ENCODE measurements at places on chromosomes 6 and 20.

GRCh38 chr6:11683871-11684270 is 94.7 kb downstream of the ADTRP start:
- DNase-seq, result no peak

GRCh38 chr20:16313917-16314316 is 259.3 kb downstream of the KIF16B start:
- DNase-seq, result no peak

DNA sequence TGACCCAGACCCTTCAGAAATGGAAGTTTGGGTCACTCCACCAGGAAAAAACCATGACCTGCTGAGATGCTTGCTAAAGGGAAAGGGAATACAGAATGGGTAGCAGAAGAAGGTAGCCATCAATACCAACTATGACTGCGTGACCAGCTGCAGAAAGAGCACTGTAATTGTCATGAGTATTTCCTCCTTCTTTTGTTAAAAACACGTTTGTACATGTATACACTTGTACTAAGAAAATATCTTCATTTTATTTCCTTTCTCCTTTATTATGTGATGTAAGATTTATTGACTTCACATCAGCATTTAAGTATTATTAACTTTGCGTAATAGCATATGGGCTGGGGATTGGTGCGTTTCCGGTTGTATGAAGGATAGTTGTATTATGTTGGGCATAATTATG is 12.6 kb upstream of the MUC21 start:
- DNase-seq, result no peak

DNA sequence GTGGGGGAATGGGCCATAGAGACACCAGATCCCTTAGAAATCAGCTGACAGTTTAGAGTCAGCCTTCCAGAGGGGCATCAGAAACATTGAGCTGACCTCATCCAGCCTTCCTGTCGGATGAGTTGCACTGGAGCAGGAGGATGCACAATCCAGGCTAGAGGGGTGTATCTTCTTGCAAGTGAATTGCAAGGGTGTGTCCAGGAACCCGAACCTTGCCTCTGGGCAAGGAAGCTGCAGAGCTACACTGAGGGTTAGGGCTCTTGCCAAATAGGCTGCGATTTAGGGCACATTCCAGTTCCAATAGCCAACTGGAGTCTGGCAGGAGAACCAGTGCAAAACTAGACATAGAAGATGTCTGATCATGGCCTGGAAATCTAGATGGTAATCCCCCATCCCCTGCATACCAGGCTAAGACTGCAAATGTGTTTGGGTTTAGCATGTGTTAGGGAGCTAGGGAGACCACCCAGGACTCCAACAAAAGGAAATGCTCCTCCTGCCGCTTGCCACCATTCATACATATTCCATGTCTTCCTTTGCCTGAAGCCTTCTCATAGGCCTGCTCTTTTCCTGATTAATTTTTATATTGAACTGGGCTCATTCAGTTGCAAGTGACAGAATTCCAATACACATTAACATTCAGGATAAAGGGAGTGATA is 6.3 kb upstream of the UTRN start:
- DNase-seq, result no peak

GRCh38 chr6:155813548-155813947 is 357.9 kb upstream of the NOX3 start:
- no peak for DNase-seq

DNA sequence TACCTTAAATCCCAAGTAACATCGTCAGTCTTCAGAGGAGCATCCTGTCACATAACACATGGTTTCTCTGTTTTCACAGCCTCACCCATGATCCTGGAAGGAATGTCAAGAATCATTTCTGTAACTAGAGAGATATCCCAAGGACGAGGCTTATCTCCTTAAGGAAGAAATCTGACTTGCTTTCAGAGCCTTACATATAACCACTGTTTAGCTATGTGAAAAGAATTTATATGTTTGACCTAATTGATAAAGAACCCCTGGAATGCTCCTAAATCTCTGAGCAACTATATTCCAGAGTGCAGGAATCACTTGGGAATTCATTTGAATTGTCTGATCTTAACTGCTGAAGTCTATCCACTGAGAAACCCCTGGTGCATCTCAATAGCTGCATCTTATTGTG is 243.1 kb downstream of the ALDH8A1 start:
- DNase-seq, result no peak

GRCh38 chr6:78597966-78598365 is 269.4 kb upstream of the IRAK1BP1 start:
- DNase-seq, result no peak

DNA sequence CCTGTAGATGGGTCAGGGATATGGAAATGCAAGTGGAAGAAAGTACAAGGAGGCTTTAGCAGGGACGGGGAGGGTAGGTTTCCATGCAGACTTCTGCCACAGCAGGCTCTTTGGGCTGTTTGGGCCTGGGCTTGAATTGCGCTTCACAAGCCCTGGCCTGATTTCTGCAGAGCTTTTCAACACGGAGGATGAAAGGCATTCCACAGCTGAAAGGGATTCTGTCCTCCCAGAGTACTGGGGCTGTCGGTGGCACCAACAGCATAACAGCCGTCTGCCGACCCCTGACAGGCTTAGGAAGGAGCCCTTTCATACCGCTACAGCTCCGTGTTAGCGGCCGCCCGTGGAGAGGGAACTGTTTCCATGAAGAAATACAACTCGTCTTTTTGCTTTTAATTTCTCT is 22.9 kb upstream of the TBC1D7 start:
- DNase-seq, result no peak

DNA sequence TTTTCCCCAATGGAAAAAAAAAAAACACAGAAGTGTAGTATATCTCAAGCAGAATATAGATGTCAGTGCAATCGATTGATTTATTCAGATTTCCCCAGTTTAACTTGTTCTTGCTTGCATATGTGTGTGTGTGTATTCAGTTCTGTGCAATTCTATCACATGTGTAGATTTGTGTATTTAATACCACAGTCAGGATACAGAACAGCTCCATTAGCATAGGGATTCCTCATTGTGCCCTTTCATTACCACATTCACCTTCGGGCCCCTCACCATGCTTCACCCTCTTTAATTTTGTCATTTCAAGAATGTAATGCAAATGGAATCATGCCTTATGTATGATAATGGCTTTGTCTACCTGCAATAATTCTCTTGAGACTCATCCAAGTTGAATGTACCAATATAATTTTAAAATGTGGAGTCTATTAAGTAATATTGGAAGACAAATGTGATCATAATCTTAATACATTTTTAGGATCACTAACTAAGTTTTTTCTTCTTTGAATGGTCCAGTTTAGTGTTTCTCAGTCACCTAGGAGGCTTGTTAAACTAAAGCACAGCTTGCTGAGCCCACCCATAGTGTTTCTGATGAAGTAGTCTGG is 187.9 kb downstream of the TENT5A start:
- DNase-seq, result no peak

GRCh38 chr6:154792761-154793160 is 59.5 kb downstream of the SCAF8 start:
- DNase-seq, result no peak

DNA sequence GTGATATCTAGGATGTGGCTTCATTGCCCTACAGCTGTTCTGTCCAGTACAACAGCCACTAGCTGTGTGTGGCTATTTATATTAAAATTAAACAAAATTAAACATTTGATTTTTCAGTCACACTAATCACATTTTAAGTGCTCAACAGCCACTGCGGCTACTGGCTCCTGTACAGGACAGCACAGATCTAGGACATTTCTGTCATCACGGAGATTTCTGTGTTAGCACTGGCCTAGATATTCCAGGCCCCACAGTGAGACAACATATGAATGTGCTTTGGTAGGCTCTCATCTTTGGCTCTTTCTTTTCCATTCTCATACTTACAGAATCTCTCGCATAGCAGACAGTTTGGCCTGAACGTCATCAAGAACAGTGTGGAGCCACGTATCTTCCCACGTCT is 48.4 kb upstream of the ZBTB24 start:
- no peak for DNase-seq

DNA sequence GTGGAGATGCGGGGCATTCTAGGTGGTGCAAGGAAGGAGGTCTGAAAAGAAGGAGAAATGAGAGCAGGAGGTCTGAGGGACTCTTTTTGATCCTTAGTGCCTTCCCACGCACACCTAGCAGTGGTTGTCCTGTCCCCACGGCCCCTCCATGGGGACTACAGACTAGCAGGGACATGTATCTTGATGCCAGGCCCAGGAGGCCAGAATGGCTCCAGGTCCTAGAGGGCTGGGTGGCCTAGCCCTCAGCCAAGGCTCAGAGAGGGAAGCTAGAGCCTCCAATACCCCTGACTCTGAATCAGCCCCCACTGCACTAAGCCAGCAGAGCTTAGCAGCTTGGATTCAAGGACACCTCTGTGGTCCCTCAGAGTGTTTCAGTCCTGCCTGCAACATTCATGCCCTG is 16.7 kb upstream of the BLCAP start:
- no peak for DNase-seq

DNA sequence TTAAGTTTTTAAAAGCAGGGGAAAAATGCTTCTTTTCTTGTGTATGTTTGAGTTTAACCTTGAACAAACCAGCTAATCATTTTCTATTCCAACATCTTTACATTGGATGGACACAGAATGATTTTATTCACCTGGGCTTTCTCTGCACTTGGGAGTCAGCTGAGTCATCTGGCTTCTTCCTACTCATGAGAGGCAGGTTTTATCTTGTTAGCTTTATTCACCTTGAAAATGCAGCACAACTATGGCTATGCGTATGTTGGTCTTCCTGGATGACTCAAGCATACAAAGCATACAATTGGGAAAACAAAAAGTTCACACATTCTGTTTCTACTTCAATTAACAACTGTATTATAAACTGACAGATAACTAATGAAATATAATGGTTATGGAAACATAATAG is 737.7 kb downstream of the FRK start:
- no peak for DNase-seq

GRCh38 chr6:118724211-118724610 is 72.8 kb upstream of the CEP85L start:
- DNase-seq, result no peak

GRCh38 chr20:46894579-46894958 is at the start of gene EYA2:
TSS of gene EYA2 (plus strand) at chr20:46894843. CDS start at chr20:46990011, 95,168 bp downstream.
- DNase-seq, result no peak

DNA sequence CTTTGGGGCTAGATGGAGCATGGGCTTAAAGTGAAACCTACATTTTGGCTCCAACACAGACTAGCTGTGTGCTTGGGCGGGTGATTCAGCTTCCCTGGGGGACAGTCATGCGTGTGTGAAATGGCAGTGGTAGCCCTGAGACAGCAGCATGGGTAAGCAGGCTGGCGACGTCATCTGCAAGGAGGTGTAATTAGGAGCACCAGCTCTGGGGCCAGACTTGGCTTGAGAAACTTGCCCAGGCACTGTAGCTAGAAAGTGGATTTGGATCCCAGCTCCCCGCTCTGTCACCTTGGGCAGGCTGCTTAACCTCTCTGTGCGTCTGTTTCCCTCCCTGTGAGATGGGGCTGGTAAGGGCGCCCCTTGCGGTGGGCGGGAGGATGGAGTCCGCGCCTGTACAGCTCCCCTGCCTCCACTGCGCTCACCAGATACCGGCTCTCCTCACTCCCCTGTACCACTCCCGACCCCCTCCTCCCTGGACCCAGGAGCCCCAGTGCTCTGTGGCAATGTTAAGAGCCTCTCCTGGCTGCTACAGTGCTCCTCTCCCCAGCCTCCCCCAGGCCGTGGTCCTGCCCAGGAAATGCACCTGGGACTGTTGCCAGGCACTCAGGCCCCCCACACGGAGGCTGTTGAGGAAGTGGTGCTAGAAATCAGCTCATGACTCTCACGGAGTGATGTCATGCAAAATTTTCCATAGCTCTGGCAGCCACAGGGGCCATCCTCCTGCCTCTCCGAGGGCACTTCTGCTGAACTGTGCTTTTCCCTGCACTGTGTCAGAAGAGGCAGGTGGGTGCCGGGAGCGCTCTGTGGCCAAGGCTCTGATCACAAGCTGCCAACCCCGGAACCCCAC is 44.6 kb downstream of the SYNJ2 start:
- no peak for DNase-seq

DNA sequence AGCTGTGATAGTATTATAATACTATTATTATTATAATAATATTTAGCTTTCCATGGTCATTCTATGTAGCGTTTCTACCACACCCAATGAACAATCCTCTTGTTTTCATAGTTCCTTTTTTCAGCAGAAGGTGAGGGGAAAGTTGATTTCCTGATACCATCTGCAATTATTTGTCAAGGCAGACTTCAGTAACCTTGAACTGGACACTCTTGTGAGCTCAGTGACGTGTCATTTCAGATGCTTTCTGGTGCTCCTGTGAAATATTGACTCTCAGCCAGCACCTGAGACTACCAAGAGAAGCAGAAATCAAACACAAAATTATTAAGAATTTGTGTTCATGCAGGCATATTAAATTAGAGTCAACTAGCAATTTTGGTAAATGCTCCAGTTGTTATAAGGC is 46.0 kb upstream of the PROKR2 start:
- no peak for DNase-seq

DNA sequence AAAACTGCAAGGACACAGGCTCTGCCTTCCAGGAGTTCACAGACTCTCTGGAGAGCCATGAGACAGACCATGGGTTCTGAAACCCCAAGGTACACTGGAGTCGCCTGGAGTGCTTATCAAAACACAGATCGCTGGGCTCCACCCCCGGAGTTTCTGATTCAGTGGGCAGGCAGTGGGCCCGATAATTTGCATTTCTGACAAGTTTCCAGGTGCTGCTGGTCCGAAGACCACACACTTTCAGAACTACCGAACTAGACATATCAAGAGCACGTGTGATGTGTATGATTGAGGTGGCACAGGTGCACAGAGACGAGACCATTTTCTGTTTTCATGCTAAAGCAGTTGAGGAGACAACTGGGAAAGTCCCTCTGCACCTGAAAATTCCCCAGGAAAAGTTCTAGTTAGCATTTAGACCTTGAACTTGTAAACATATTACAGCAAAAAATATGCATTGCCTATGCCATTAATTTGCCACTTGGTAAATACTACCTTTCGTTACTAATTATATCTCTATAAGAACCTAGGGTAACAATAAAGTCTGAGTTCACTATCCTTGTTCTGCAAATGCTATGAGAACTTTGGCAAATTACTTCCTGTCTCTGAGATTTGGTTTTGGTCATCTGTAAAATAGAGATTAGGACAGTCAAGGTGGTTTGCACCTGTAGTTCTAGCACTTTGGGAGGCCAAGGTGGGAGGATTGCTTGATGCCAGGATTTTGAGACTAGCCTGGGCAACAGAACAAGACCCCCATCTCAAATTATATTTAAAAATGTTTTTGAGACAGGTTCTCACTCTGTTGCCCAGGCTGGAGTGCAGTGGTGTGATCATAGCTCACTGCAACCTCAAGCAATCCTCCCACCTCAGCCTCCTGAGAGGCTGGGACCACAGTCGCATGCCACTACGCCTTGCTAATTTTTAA is 14.3 kb upstream of the PIM1 start:
- no peak for DNase-seq

DNA sequence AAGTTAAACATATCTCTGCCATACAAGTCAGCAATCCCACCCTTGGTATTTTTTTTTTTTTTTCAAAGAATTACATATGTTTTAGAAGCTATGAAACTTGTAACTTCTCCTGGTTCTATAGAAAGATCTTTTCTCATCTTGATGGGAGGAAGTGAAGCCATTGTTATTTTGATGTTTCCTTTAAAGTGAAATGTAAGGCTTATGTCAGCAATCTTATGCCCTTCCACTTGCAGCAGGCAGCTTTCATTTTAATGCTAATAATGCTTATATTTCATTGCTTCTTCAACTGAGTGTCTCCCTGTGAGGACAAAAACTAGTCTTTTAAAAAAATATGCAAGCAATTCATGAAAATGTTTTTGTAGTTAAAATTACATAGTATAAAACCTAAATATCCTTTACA is 1614.7 kb downstream of the KHDRBS2 start:
- DNase-seq, result no peak

Measured in D721Med (cell line).